A549 treated with ZK216348 at 1 μM for 4 hours (cell line): ENCODE measurements at places on chromosomes 7 and 10. TPM values are rescaled to one million over a fixed set of nuclear protein-coding genes. Genes with fewer than 3 reads are reported as not detected.

Gene MYH16
- total RNA-seq = 0.27 to 1.2 TPM (median 0.74 TPM) in 5 replicates

Gene MINDY3
- total RNA-seq = 9.3 to 16.8 TPM (median 13.3 TPM) in 5 replicates

Gene ITPRID1
- not detected in 5 replicates for total RNA-seq

Gene TMEM229A
- total RNA-seq = not detected in 5 replicates

Gene OPTN
- 47.4 to 65.4 TPM (median 57.6 TPM) in 5 replicates for total RNA-seq

Gene BMI1
- 19.1 to 41.7 TPM (median 35.8 TPM) in 5 replicates for total RNA-seq

Gene COMMD3
- total RNA-seq = 49.5 to 73.0 TPM (median 53.2 TPM) in 5 replicates

Gene SFXN3
- total RNA-seq = 41.7 to 54.8 TPM (median 49.5 TPM) in 5 replicates

Gene FAM25C
- 1.5 to 4.0 TPM (median 2.4 TPM) in 3 of 5 replicates, not detected in the others for total RNA-seq

Gene EBF3
- 0.11 to 0.20 TPM (median 0.14 TPM) in 5 replicates for total RNA-seq

Gene CYP26C1
- total RNA-seq = not detected in 5 replicates

Gene PALD1
- total RNA-seq = 4.2 to 8.5 TPM (median 7.4 TPM) in 5 replicates

Gene RBM33
- 21.7 to 31.9 TPM (median 26.1 TPM) in 5 replicates for total RNA-seq

Gene MGMT
- total RNA-seq = 5.6 to 7.4 TPM (median 7.1 TPM) in 5 replicates

Gene BLOC1S2
- total RNA-seq = 90.1 to 139 TPM (median 93.2 TPM) in 5 replicates

Gene RELN
- total RNA-seq = 0.01 TPM in 1 of 5 replicates, not detected in the others

Gene ERV3-1
- total RNA-seq = 3.6 to 4.4 TPM (median 4.0 TPM) in 5 replicates

Gene EEPD1
- total RNA-seq = 49.8 to 67.2 TPM (median 54.4 TPM) in 5 replicates

Gene NEUROD6
- not detected in 5 replicates for total RNA-seq

Gene CFAP69
- 1.3 to 3.1 TPM (median 2.2 TPM) in 5 replicates for total RNA-seq

Gene PAX4
- total RNA-seq = not detected in 5 replicates

Gene ACSM6
- not detected in 5 replicates for total RNA-seq

Gene TMEM176A
- not detected in 5 replicates for total RNA-seq

Gene ARHGEF5
- 1.6 to 2.7 TPM (median 2.5 TPM) in 5 replicates for total RNA-seq

Gene RNF32
- total RNA-seq = 1.1 to 3.1 TPM (median 1.6 TPM) in 5 replicates

Gene MAP3K8
- 12.4 to 18.0 TPM (median 15.1 TPM) in 5 replicates for total RNA-seq

Gene TMEM26
- 0.05 to 0.82 TPM (median 0.22 TPM) in 4 of 5 replicates, not detected in the other for total RNA-seq

Gene IMMP2L
- total RNA-seq = 15.7 to 22.2 TPM (median 17.8 TPM) in 5 replicates

Gene TSPAN15
- total RNA-seq = 70.4 to 108 TPM (median 104 TPM) in 5 replicates

Gene CC2D2B
- total RNA-seq = 0.22 TPM in 1 of 5 replicates, not detected in the others

Gene HACD1
- 40.1 to 60.5 TPM (median 55.2 TPM) in 5 replicates for total RNA-seq

Gene NXPH1
- total RNA-seq = not detected in 5 replicates

Gene LDB3
- total RNA-seq = 0.04 to 0.12 TPM (median 0.08 TPM) in 4 of 5 replicates, not detected in the other

Gene PNLIPRP1
- not detected in 5 replicates for total RNA-seq

Gene TMEM184A
- total RNA-seq = 6.8 to 14.2 TPM (median 11.3 TPM) in 5 replicates

Gene JAKMIP3
- 1.2 to 1.5 TPM (median 1.5 TPM) in 5 replicates for total RNA-seq

Gene ZNF853
- 1.8 to 3.4 TPM (median 2.8 TPM) in 5 replicates for total RNA-seq

Gene HPSE2
- 0.45 TPM in 1 of 5 replicates, not detected in the others for total RNA-seq

Gene PNLIPRP3
- not detected in 5 replicates for total RNA-seq

Gene CCDC146
- 0.46 to 0.80 TPM (median 0.73 TPM) in 5 replicates for total RNA-seq

Gene MINDY4
- 2.7 to 2.9 TPM (median 2.7 TPM) in 5 replicates for total RNA-seq

Gene AKR1B15
- 33.9 to 46.4 TPM (median 40.0 TPM) in 5 replicates for total RNA-seq

Gene LLCFC1
- not detected in 5 replicates for total RNA-seq

Gene HOXA13
- total RNA-seq = 1.3 to 2.6 TPM (median 2.2 TPM) in 5 replicates

Gene MMD2
- total RNA-seq = not detected in 5 replicates

Gene ZNF804B
- not detected in 5 replicates for total RNA-seq

Gene IL6
- 0.83 to 8.5 TPM (median 2.0 TPM) in 5 replicates for total RNA-seq

Gene NUTM2A
- 0.05 to 0.13 TPM (median 0.09 TPM) in 4 of 5 replicates, not detected in the other for total RNA-seq
